ENCODE measurements at places on chromosomes 4 and X.

DNA sequence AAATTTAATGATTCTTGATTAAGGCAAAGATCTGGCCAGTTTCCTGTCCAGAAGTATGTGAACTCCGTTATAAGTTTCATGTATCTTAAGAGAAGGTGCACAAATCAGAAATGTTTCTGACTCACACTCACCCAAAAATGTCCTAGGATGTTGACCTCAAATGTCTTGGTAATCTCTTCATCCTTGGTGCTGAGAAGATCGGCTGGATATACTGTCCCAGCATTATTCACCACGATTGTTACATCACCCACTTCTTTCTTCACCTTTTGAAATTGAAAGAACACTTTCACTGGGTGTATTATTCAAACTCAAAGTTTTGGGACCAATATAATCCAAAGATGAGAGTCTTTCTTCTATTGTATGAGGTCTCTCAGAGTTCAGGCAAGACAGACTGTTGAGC, 5.7 kb downstream of the HSD17B13 start:
- DNase-seq, result no peak

- no peak for DNase-seq
Measured at GRCh38 chr4:94759767-94760211, 2.0 kb downstream of the BMPR1B start.

DNA sequence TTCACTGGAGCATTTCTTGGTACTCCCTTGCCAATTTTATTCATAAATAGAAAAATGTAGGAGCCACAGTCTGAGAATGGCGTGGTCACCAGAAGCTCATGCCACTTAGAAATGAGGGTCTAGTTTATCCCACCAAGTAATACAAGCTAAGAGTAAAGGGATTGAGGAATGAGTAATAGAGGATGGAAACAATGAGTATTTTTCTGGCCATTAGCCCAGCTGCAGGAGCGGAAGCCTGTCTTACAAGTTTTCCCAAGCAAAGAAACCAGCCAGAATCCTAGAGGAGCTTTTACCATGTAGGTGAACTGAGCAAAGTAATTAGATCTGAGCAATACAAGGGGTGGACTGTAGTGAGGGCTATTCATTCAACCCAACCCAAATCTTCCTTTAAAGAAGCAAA, 160.7 kb upstream of the NPY2R start:
- no peak for DNase-seq

GRCh38 chr4:98262431-98262830, 1.2 kb downstream of the RAP1GDS1 start:
- DNase-seq, result no peak

DNA sequence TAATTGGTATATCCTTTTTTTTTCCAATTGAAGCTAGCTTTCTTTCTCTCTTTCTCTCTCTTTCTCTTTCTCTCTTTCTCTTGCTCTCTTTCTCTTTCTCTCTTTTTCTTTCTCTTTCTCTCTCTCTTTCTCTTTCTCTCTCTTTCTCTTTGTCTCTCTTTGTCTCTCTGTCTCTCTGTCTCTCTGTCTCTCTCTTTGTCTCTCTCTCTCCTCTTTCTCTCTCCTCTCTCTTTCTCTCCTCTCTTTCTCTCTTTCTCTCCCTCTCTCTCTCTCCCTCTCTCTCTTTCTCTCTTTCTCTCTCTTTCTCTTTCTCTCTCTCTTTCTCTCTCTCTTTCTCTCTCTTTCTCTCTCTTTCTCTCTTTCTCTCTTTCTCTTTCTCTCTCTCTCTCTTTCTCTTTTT, 66.6 kb downstream of the ASMT start:
- DNase-seq, result no peak
